Stomach (tissue), 19 donors: ENCODE measurements at places on chromosomes 13 and 19.
A peak's percentile ranks its signal among the peaks of the same experiment; 100 is the strongest.

DNA sequence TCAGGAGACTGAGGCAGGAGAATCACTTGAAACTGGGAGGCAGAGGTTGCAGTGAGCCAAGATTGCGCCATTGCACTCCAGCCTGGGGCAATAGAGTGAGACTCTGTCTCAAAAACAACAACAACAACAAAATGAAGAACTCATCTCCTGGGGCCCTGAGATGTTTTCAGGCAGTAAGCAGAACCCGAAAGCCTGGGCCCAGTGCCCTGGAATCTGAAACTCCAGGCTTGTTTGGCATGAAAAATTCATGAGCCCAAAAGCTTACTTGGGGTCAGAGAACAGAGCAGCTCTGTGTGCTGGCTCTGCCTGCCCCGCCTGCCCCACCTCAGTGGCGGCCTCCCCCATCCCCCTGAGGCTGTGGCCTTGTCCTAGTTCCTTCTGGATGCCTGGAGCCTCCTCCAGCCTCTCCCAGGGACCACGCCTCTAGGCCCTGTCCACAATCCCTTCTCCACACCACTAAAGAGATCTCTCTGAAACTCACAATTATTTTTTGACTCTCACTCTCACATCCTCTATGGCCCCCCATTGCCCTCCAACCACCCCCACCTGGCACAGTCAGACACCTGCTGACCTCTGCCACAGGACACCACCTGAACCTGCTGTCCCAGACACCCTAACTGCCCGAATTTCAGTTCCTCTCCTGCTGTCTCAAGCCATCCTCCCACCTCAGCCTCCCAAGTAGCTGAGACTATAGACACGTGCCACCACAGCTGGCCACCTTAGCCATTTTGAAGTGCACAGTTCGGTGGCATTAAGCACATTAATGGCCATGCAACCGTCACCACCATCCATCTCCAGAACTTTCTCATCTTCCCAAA, 6.9 kb upstream of the AP1M2 start:
- DNase-seq = no peak

GRCh38 chr19:12785431-12786031, 5.8 kb upstream of the JUNB start:
- peak; percentile 53 for DNase-seq

DNA sequence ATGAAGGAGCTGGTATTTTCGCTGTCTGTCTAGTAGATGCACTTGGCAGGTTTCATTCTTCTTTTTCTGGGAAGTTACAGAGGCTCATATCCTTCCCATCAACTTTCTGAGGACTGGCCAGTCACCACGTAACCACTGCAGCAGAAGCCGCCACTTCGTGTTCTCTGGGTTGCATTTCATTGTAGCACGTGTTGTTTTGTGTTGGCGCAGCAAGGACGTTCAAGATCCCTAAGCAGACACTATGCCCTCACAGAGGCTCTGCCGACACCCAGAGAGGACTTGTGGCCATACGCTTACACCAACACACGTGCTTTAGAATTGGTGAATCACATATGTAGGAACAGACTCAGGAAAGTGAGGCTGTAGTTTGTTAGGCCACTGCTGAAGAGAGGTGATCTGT, 42.2 kb upstream of the TEX29 start:
- no peak for DNase-seq

GRCh38 chr19:22600690-22601648, 33.2 kb upstream of the ZNF492 start:
- DNase-seq = no peak

DNA sequence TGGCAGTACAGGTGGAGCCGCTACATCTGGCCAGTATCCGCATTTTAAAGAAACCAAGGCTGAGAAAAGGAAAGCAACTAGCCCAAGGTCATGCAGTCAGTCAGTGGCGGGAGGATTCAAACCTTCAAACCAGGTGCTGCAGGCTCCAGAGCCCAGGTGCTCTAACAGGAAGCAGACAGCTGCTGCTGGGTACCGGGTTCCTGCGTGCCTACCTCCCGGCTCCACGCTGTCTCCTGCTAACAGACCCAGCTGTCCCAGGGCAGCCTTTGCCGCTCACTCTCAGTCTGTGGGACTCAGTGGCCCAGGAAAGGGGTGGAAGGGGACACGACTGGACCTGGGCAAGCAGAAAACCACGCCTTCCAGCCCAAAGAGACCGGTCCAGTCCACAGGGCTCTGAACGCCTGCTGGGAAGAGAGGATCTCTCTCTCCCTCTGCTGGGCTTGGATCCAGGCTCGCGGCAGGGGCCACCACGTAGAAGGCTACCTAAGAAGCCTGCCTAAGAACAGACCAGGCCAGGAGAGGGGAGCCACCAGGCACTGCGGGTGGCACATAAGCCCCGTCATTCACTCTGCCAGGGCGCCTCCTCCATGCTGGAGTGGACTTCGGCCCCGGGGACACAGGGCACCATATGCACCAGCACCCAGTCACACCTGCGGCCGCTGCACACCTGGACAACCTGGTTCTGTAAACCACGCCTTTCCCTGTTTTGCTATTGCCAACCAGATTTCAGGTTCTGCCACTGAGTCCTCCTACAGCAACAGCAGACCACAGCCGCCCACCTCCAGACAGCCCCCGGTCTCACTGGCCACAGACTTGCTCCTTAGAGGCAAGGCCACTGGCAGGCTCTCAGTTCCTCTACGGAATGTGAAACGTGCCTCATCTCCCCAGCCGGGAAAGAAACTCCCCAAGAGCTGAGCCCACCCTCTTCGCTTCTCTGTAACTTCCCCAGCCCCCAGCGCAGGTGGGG, 4.6 kb downstream of the DAPK3 start:
- DNase-seq = peak; percentile 76

- DNase-seq = peak; percentile 65
Observed at GRCh38 chr13:44197791-44198770, 175.5 kb upstream of the SERP2 start.

DNA sequence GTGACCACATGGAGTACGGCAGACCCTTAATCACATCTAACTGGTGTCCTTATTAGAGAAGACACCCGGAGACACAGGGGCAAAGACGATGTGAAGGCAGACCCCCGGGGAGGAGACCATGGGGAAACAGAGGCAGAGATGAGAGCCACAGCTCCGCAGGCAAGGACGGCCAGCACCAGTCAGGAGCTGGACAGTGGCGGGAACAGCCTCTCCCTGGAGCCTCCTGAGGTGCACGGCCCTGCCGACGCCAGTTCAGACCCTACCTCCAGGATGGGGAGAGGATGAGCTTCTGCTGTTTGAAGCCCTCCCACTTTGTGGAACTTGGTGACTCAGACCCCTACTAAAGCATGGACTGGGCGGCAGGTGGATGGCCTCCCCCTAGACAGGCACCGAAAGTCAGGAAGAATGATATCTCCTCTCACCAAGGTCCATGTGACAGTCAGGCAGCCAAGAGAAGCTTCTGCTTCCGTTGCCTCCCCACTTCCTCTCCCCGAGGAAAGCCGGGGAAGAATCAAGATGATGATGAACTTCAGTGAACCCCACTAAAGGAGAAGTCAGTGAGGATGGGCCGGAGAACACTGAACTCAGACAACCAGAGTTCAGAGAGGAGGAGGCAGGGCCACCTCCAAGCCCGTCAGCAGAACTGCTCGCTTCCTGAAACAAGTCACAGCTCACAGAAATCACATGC, 25.4 kb downstream of the RAB20 start:
- DNase-seq = no peak

DNA sequence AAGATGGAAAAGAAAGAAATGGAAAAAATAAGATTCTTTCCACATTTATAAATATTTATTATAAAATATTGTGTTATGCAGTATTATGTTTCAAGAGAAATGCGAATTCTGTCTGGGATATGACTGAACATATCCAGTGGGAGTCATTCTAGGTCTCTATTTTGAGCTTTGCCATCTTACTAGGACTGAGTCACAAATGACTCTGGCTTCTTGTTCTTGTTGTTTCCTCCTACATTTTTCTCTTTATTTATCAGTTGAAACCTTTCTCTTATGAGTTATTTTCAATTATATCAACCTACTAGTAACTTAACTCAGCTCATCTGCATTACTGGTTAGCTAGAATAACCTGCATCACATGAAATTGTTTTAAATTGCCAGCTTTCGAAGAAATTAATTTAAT, 1247.3 kb downstream of the SLITRK1 start:
- no peak for DNase-seq

DNA sequence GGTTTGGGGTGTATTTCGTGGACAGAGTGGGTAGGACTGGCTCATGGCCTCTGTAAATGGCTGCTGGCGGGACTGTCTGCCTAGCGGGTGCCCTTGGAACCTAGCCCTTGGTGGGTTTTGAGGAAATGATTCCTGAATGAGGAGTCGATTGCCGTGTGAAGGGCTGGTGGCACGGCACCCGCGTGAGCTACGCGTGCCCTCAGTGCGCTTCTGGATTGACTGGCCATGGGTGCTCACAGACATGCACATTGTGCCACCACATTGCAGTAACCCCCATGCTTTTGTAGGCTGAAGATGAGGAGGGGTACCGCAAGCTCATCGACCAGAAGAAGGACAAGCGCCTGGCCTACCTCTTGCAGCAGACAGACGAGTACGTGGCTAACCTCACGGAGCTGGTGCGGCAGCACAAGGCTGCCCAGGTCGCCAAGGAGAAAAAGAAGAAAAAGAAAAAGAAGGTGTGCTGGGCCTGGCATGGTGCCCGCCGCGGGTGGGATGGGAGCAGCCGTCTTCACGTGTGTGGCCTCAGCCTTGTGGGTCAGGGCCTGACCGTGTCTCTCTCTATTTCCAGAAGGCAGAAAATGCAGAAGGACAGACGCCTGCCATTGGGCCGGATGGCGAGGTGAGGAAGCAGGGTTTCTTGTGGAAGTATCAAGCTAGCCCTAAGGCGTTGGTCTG, 35.2 kb downstream of the SMARCA4 start:
- no peak for DNase-seq

DNA sequence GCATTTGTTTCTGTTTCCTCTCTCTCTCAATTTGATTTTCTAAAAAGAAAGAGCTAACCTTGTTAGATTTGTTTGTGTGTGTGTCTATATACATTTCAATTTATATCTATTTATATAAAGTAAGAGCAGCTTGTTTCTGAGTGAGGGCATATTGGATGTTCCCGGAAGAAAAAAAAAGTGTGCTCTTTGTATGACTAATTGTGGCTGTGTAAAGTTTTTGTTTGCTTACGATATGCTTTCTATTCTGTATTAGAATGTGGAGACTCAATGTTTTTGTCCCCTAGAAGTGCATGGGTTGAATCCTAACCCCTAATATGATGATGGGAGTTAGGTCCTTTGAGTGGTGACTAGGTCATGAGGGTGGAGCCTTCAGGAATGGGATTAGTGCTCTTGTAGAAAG, 66.6 kb upstream of the C1QTNF9B start:
- DNase-seq = no peak

DNA sequence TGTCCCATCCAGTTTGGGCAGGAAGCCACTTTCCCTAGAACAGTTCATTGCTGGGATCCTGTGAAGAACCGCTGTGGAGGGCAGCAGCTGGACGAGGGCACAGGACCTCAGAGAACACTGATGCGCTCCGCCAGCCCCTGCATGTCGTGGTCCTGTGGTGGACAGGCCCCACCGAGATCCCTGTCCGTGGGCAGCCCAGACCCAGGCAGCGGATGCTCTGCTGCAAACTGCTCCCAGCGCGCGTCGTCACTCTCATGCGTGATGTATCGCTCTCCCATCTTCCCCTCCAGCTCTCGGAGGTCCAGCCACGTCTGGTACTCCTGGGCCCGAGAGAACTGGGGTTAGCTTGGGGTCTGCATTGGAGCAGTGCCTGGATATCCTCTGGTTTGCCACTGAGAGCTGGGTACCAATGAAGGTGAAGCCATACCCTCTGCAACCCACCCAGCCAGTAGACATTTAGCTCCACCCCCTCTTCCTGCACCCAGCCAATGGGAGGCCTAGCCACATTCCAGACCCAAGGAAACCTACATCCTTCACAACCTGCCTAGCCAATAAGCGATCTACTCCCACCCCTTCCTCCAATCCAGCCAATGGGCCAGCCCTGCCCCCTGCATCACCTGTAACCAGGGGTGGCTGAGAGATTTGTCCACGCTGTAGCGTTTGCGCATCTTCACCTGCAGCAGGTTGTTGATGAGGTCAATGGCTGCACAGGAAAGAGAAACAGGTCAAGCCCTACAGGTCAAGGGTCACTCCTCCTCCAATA, 13.6 kb upstream of the DACT3 start:
- DNase-seq = no peak

GRCh38 chr13:78029901-78030300, 111.3 kb upstream of the EDNRB start:
- no peak for DNase-seq

DNA sequence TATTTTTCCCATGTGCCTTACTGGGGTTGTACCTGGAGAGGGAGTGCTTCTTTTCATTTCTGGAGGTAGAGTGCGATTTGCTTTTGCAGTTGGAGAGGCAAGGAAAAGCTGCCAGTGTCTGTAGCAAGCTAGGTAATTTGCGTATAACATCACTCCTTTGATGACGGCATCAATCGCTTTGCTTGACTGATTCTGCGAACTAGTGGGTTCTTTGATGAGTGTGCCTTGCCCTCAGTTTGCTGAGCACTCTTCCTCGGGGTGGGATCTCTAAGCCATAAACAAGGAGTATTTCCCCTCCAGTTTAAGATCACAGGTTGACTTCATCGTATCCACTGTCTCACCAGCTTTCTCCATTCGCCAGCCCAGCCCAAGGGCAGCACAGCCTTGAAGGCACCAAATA, 344.5 kb downstream of the KCNRG start:
- DNase-seq = no peak

- DNase-seq = peak; percentile 88
Observed at GRCh38 chr13:74052402-74052928, 81.7 kb downstream of the KLF12 start.

DNA sequence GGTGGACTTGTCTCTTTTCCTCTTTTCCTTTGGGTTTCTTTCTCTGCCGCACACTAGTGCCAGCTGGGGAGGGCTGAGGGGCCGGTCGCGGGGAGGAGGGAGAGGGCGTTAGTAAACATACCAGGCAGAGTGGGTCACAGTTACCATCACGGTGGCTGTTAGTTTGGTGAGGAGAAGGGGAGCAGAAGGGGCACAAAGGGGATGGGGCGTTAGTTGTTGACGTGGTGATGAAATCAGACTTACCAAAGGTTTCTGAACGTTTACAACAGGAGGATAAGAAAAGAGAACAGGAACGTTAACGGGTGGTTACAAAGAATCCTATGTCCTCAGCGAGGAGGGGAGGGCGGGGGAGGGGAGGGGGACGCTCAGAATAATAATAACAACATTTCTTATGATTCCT, 77.9 kb downstream of the PTPRS start:
- DNase-seq = no peak

DNA sequence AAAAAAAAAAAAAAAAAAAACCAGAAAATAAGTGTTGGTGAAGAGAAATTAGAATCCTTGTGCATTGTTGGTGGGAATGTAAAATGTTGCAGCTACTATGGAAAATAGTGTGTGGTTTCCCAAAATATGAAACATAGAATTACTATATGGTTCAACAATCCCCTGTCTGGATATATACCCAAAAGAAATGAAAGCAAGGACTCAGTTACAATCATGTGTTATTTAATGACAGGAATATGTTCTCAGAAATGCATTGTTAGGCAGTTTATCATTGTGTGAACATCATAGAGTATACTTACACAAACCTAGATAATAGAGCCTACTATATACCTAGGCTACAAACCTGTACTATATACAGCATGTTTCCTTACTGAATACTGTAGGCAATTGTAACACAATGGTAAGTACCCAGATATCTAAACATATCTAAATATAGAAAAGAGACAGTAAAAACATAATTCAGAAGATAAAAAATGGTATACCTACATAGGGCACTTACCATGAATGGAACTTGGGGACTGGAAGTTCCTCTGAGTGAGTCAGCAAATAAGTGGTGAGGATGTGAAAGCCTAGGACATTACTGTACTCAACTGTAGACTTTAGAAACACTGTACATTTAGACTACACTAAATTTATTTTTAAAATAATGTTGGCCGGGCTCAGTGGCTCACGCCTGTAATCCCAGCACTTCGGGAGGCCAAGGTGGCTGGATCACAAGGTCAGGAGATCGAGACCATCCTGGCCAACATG, 25.7 kb upstream of the SLC7A1 start:
- no peak for DNase-seq
